ENCODE measurements at places on chromosomes 1 and 21.

DNA sequence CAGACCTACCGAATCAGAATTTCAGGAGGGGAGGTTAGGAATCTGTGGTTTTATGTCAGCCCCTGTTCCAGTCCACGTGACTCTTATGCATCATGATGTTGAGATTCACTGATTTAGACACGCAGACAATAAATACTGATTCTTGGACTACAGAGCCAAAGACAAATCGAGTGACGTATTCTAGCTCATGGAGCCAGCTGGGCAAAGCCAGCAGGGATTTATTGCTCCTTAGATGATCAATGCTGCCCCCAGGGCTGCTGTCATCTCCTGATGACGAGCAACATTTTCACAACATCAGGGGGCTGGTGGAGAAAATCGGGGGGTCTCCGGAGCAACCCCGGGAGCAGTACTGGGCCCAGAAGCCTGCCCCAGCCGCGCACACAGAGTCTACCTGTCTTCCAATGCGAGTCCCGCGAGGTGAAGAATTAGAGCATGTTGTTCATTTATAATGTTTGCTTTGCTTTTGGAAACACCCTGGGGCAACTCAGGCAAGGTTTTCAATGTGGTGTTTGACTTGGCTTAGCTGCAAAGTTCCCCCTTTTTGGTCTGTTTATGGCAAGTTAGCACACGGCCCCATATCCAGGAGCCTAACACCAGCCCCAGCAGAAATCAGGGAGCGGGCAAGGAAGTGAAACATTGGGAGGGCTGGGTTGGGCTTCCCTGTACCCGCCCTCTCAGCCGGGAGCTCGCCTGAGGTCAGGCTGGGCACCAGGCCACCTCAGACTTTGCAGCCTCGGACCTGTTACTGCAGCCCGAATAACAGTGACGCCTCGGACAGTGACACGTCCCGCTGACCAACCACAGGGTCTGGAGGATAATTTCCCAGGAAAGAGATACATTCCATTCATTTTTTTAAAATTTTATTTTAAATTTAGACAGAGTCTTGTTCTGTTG, 19.9 kb upstream of the CLDN14 start:
- DNase-seq = no peak

DNA sequence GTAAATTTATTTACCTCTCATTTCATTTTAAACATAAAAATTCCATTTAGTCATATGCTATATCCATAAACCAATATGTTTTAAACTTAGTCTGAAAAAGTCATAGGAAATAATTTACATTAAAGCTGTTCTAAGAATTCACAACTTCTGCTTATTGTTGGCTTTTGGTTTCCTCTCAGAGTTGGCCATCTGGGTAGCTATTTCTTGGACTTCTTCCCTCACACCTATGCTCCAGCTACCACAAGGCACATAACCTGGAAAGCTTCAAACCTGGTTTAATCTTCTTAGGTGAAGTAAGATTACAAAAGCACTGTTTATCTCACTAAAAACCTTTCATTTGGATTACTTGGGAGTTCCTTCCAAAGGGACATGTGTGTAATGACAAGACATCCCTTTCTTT, 29.8 kb downstream of the RBM11 start:
- DNase-seq = no peak

DNA sequence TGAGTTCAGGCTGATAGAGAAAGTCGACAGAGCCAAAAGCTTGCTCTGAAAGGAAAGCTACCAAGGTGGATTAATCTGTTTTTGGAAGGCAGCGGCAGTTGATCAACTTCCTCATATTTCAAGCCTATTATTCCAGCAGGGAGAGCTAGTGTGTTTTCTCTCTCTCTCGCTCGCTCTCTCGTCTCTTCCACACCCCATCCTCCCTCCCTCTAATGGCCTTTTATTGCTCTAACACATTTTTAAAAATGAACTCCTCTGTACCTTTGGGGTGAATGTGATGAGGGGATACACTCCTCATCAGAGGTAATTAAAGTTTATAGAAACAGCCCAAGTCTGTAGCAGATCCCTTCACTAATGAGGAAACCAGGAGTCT, 126.4 kb downstream of the CLIC6 start:
- DNase-seq = no peak

DNA sequence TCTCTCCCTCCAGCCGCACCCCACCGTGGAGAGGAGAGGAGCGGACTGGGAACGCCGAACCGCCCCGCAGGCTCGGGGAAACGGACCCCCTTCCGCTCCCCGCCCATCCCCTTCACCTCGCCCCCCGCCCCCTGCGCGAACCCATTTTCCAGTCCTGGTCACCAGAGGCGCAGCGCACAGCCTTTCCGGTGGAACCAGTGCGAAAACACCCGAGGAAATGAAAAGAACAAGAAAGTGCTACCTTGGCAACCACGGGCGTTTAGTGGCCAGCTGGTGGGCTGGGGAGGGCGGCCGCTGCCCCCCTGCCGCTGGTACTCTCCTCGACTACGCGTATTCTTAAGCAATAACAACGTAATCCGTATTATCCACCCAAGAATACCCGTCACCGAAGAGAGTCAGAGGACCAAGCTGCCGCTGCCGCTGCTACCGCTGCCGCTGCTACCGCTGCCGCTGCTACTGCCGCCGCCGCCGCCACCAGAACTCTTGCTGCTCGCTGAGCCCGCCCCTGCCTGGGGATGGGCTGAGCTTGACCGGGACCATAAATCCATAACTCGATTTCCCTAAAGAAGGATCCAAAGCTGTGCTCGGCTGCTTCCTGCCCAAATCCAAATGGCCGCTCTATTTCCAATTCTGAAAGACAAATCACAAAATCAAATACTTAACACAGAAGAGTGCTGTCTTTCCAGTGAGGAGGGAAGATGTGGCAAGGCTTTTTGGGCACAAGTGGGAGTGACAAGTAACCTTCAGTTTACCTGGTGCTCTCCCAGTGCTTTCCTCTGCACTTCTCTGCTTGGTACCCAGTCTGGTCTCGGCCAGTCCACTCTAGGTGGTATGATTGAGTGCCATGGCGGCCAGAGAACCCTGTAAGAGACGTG, 125.2 kb upstream of the DPYD start:
- no peak for DNase-seq

DNA sequence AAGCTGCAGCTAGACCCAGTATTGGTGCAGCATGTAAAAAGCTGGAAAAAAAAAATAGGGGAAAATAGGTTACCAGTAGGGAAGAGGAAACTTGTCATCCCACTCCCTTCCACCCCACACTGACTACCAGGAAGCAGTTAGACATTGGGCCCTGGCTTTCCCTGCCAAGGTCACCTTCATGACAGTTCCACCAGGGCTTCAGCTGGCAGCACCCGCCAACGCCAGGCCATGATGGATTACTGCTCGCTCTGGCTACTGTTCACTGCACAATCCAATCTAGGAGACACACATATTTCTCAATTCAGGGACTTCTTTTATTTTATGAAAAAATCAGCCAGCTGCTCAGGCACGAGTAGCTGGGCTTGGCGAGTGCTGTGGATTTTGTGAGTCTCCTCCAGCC, 127.7 kb downstream of the DMRTA2 start:
- no peak for DNase-seq

DNA sequence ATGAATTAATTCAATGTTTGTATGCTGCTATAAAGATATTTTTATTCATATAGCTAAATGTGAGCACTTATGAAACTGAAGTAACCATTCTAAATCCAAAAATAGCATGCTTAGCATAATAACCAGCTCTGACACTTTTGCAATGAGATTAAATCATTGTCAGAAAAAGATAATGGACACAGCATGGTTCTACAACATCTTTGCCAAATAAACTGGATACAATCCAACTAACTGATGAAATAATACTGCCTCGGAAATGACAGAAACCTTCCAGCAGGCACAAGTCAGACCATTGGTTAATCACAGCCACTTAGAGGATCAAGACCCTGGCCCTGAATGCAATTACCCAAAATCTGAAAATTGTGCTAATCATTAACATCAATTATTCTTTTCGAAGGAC, 592.7 kb upstream of the ADGRL4 start:
- no peak for DNase-seq

DNA sequence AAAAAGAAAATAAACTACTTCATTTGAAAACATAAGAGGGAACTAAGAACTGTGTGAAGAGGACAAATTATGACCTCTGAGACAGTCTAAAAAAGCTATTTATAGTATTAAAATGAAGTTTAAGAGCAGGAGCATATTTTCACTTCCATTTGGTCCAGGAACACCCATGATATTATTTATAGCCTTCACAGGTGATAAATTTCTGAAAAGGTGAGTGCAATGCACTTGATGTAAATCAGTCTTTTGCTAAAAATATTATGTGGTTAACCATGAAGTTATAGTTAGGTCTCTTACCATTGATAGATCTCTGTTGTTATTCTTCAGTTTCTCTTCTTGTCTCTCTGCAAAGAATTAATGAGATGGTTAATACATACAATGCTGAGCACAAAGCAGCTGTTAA, 14.7 kb downstream of the TMCO1 start:
- DNase-seq = no peak

DNA sequence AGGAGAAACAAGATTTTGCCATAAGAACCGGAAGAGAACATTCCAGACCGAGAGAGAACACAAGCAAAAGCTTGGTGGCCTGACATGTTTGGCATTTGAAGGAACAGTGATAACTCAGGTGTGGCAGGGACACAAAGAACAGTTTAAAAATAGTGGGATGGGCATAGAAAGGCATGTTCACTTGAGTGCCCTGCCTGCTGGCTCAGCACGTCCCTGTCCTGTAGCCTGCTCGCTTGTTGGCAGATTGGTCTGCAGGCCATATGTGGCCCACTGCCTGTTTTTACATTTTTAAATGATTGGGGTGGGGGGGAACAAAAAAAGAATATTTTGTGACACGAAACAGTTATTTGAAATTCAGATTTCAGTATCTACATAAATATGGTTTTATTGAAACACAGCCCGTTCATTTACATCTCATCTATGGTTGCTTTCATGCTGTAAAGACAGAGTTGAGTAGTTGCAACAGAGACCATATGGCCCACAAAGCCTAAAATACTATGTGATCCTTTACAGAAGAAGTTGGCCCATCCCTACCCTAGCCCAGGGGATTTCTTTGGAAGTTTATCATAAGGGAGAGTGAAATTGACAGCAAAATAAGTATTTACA, 100.7 kb downstream of the RGL1 start:
- DNase-seq = no peak
